Mononuclear cell (primary cell): ENCODE measurements at places on chromosomes 4 and X. TPM values are rescaled to one million over a fixed set of nuclear protein-coding genes. Genes with fewer than 3 reads are reported as not detected.

The FAM184B gene
- total RNA-seq = under 0.01 TPM

The CLGN gene
- 0.42 TPM for total RNA-seq

The CXCR3 gene
- 4.1 TPM for total RNA-seq

The RHOXF1 gene
- total RNA-seq = 0.21 TPM
